Caki2 (cell line): ENCODE measurements at places on chromosomes 2 and 18. TPM values are rescaled to one million over a fixed set of nuclear protein-coding genes. Genes with fewer than 3 reads are reported as not detected.

Gene PROKR1
- not detected in 2 replicates for total RNA-seq

GRCh38 chr2:152497481-152498052, 162.6 kb downstream of the FMNL2 start:
- DNase-seq = peak; percentile 78

DNA sequence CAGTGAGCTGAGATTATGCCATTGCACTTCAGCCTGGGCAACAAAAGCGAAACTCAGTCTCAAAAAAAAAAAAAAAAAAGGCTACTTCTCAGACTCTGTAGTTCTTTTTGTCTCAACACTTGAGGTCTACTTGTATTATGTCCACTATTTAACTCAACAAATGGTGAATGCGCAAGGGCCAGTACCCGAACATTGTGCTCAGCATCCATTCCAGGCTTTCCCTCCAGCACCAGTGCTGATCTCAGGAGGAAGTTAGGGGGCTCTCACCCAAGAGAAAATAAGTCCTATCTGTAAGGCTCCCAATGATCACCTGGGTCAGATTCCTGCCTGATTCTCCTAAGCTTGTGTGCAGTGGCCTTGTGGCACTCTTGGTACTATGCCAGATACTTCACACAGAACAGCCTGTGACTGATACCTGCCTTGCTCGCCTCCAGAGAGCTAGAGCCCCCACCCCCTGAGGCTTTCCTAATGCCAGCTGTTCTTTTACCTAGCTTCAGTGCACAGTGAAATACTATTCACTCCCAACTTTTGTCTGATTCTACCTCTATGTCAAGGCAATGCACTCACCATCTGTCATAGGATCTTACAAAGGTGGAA, 74.9 kb downstream of the INO80D start:
- DNase-seq = no peak

DNA sequence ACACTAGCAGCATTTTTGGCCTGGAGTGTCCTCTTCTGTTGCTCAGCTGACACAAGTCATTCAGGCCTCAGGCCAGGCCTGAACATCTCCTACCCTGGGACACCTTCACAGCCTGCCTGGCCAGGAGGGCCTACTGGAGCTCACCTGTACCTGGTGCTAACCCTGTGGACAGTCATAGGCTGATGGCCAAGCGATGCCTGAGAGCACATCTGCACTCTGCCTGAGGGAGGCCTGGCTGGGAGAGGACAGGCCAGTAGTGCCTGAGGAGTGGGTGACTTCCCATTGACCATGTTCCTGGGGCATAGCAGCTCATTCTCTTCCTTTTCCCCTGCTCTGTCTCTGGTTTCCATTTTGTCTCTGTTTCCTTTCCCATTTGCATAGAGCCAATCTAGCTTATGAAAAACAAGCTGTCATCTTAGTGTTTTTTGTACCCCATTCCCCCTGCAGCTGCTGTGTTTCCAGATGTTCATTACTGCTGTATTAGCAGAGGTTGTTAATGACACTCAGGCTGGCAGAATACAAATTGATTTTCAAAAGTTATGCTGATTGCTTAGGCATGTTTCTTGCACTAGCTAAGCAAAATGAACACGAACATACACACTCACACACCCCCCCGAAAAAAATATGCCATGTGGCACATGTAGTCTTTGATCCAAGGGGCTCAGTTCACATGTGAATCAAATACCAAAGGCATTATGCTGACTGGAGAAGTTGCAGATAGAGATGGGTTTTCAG, 149.7 kb upstream of the HS6ST1 start:
- DNase-seq = no peak

GRCh38 chr2:3449086-3449485, 69.6 kb downstream of the TRAPPC12 start:
- no peak for DNase-seq

Gene KCNS3
- total RNA-seq = 42.2 and 75.3 TPM in 2 replicates

GRCh38 chr2:72108121-72108520, 39.5 kb downstream of the CYP26B1 start:
- DNase-seq = no peak

GRCh38 chr2:238331916-238332315, 11.6 kb downstream of the TRAF3IP1 start:
- no peak for DNase-seq

GRCh38 chr2:223108351-223109050, 56.5 kb downstream of the KCNE4 start:
- DNase-seq = no peak

Gene LBH
- total RNA-seq = 99.1 and 128 TPM in 2 replicates

Gene COL3A1
- 0.03 and 3.6 TPM in 2 replicates for total RNA-seq

GRCh38 chr2:66525606-66526005, 90.7 kb downstream of the MEIS1 start:
- no peak for DNase-seq

DNA sequence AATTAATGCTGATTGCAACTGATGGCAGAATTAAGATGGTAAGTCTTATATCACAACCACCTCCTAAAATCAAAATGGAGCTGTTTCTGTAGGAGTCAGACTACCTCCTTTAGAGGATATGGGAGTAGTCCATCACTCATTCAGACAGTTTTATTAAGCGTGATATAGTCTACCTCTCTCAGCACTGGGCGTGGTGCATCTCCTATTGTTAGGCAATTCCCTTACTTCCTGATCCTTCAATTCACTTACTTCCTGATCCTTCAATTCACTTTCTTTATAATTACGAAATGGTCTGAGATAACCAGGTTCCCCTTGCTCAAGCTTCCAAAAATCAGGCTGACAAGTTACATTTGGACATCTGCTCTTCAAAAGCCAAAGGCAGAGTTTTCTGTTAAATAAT, 31.9 kb downstream of the ATP8B1 start:
- no peak for DNase-seq

Gene UGP2
- total RNA-seq = 47.8 and 55.9 TPM in 2 replicates

Gene C2orf42
- total RNA-seq = 12.7 and 14.0 TPM in 2 replicates

Gene CDH19
- not detected in 2 replicates for total RNA-seq

GRCh38 chr2:106970471-106971261, 84.7 kb upstream of the ST6GAL2 start:
- DNase-seq = no peak

GRCh38 chr2:215579809-215580208, 143.9 kb upstream of the FN1 start:
- no peak for DNase-seq

DNA sequence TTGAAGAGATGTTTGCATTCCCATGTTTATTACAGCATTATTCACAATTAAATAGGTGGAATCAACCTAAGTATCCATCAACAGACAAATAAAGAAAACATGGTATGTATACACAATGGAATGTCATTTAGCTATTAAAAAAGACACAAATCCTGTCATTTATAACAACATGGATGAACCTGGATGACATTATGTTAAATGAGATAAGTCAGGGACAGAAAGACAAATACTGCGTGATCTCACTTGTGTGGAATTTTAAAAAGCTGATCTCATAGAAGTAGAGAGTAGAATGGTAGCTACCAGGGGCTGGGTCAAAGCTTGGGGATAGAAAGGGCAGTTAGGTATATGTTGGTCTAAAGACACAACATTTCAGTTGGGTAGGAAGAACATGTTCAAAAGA, 376.3 kb downstream of the EPHA4 start:
- no peak for DNase-seq

GRCh38 chr2:150309311-150310080, 178.0 kb downstream of the RND3 start:
- no peak for DNase-seq

DNA sequence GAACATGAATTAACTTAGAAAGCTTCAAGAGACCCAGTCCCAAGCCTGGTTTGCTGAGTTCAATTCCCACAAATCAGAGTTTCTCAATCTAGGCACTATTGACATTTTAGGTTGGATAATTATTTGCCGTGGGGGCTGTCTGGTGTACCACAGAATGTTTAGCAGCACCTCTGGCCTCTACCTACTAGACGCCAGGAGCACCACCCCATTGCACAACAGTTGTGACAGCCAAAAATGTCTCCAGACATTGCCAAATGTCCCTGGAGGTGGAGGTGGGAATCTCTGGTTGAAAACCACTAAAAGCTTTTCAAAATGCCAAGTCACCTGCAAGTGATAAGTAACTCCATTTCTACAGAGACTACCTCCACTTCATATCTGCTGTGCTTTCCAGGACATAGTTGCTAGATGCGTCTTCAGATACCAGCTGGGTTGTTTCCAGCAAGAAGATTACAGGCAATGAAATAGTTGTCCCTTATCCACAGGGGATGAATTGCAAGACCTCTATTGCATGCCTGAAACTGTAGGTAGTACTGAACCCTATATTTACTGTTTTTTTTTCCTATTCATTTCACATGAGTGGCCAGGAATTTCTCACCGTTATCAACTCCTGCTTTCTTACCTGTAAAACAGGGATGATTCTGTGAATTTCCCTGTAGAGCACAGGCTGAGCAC, 554.3 kb downstream of the ZEB2 start:
- DNase-seq = no peak

Gene TRAF3IP1
- total RNA-seq = 2.1 and 6.8 TPM in 2 replicates

DNA sequence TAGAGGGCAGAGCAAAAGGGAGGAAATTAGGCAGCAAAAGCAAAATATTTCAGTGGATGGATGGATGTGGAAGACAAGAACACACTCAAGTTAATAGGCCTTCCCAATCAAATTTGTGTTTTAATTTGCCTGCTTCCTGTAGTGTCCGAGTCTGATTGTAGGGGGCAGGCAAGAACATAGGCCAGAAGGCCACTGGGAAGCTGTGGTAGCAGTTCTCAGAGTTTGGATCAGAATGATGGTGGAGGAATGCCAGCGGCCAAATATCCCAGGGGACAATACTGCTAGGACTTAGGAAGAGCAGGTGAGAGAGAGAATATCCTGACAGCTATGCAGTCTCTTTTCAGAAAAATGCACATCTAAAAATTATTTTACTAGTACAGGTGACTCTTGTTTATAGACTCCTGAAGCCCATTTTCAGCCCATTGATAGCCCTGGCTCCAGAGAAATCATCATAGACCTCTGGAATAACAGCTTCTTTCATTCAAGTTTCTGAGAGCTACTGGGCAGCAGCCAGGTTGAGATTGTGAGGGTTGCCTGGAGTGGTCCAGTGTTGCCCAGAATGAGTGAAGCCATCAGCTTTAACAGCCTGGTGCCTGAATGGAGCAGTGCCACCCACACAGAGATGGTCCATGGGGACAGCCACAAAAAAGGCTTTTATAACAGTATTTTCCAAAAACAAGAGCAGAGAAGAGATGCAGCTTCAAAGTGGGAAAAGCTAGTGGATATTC, 19.1 kb upstream of the SERPINE2 start:
- DNase-seq = no peak

Gene LYPD1
- 280 and 308 TPM in 2 replicates for total RNA-seq

Gene SPIRE1
- 11.4 and 40.2 TPM in 2 replicates for total RNA-seq
